ENCODE measurements at places on chromosomes 1 and 21.

DNA sequence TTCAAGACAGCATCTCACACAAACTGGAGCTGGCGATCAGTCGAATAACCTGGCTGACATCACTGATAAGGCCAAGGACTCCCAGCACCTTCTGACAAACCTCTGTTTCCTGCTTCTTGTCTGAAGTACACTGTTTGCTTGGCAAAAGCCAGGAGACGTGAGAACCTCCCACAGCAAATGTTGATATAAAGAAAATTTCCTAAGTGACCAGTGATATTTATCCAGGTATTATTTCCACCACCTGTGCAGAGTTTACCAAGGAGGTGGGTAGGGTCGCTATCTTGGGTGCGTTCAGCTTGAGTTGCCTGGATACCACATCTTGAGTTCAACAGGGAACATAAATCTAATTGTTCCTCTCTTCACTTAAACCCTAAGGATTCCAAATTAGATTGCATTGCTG lies 72.9 kb downstream of the SETD4 start:
- DNase-seq: no peak

GRCh38 chr1:244022311-244022710 lies 28.8 kb upstream of the ZBTB18 start:
- peak; percentile 16 for DNase-seq

GRCh38 chr1:1452882-1453281 lies 3.4 kb downstream of the ATAD3C start:
- DNase-seq: no peak

GRCh38 chr1:212678456-212679410 lies 20.9 kb downstream of the BATF3 start:
- DNase-seq: no peak

DNA sequence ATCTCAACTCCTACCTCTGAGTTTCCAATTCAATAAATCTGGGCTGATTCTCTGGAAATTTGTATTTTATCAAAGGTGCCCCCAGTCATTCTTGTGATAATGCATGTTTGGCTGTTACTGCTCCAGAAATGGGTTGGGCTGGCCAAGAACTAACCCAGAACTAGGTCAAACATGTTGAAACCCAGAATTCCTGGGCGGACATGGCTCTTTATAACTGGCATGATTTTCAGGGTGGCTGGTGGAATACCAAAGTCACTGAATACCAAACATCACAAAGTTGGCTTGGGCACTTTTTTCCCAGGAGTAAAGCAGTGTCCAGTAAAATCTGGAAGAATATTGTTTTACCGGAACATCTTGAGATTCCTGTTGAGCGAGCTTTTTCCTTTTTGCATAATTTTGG lies 89.4 kb upstream of the S1PR1 start:
- DNase-seq: no peak
